Brain pericyte (primary cell): ENCODE measurements at places on chromosomes 1 and 21.

DNA sequence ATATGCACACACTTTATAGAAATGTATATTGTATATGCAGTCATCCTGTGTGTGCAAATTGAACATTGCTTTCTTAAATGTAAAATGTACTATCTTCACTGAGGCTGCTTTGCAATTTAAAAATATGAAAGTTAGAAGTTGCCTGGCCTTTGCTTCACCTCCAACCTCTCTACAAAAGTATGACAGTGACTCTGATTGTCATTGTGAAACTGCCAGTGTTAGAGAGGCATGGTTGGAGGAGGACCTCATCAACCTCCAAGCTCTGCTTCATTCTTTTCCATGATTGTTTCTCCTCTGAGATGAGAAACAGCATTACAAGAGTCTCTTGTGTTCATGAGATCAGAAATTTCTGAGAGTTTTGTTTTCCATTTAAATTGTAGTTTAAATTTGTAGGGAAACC, 185.5 kb downstream of the ZC3H11B start:
- DNase-seq = no peak

DNA sequence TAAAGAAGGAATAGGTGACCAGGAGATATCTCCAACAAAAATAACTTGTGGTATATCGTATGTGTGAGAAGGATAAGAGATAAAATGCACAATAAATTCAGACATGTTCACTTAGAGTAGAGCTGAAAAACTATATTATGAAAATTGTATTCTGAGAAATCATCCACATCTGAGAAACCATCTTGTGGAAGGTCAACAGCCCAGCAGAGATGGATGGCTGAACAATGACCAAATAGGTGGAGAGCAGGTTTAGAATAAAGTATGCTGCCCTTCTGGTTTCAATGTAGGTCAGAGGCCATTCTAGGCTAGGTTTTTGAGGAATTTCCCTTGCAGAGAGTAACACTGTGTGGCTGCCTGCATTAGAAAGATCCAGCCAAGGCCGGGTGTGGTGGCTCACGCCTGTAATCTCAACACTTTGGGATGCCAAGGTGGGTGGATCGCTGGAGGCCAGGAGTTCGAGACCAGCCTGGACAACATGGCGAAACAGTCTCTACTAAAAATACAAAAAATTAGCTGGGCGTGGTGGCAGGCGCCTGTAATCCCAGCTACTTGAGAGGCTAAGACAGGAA, 8.8 kb upstream of the UAP1 start:
- DNase-seq = no peak

DNA sequence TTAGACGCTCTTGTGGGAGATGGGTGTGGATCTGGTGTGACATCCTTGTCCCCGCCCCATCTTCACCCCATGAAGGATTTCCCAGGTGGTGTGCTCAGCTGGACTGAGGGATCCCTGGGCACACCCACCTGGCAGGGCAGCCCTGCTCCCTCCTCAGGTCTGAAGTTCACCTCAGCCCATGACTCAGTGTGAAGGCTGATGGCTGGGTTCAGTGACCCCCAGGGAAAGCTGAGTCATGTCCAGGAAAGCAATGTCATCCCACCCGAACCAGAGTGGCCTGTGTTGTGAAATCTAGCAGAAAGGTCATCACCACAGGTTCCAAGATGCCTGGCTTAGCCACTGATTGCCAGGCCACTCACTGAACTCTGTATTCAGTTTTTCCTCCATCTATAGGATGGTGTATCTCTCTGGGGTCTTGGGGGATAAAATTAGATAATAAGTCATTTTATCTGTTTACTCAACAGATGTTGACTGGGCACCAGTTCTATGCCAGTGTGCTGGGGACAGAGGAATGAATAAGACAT, 97.7 kb upstream of the JUN start:
- no peak for DNase-seq

DNA sequence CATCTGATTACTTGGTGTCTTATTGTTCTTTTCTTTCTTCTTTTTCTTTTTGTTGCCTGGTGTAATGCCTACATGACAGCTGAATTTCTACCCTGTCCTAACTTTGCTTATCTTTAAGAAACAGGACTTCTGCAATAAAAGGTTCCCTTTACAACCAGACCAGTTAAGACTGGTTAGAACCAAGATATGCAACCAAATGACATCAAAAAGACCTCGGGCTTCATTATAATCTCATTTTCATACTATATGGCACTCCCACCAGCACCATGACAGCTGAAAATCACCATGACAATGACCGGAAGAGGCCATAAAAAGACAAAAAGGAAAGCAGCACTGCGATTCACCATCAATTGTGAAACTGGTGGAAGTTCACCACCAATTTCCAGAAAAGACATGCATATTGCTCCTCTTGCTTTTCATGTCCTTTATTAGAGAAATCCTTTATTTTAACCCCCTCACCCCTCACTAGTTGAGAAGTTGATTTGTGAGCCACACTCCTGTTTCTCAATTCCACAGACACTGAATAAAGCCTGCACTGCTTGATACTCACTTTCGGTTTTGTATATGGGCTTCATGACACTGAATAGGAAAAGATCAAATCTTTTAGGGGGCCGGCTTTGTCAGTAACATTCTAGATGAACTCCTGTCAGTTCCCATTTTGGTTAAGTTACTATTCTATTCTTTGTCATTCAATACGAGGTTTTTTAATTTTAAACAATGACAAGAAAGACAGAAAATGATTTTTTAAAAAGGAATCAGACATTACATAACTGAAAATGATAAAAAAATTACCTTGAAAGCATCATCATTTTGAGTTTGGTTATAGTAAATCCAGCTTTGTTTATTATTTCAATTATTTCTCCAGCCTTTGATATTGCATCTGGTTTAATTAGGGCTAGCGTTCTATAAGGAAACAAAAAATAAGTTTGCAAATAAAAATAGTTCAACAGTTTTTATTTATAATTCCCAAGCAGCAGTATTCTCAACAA, 58.1 kb downstream of the NME7 start:
- no peak for DNase-seq

DNA sequence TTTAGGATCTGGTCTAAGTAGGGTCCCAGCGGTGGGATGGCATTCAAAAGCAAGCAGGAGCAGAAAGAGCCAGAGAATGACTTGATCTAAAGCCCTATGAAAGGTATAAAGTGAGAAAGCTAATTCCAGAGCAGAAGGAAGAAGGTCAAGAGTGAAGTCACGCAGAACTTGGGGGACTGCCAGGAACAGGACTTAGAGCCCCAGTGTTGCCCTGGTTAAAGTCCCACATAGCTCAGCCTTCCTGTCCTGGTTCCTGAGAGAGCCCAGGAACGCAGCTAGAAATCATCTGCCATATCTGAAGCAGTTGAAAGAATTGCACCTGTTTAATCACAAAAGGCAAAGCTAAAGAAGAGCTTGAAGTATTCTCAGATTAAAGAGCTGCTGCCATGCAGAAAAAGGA, 160.6 kb upstream of the ATP1B1 start:
- no peak for DNase-seq

GRCh38 chr1:32861904-32862695, 8.6 kb downstream of the FNDC5 start:
- DNase-seq = no peak

DNA sequence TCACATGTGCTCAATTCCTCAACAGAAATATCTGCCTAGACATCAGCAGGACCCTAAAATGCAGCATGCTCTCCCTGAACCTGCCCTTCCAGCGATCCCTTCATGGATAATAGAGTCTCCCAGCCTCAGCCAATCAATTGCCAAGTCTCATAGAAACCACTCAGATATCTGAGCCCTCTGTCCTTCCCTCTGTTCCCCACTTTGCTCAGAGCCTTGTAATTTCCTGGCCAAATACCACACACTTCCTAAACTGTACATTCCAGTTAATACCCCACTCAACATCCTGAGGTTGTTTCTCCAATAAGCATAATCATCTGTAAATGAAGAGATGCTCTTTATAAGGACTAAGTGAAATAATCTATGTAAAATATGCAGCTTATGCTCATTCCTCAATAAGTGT, 59.3 kb upstream of the PTGFRN start:
- DNase-seq = no peak

DNA sequence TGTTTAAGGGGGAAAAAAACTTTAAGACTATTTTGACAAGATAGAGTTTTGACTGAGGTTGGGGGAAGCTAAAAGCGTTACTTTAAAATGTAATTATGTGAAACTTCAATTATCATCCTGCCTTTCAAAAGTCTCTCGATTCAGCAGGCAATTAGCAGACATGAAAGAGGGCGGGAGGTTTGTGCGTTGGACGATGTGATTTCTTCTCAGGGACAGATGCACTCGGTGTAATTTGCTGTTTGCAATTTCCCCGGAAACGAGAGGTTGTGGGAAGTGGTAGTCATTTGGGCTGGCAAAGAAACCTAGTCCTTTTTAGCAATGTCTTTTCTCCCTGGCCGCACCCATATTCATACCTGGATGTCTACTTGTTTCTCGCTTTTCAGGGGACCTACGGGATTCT, 27.1 kb downstream of the KAZN start:
- DNase-seq = no peak

- no peak for DNase-seq
Observed at GRCh38 chr1:187959062-187959461, 1130.3 kb downstream of the PLA2G4A start.

DNA sequence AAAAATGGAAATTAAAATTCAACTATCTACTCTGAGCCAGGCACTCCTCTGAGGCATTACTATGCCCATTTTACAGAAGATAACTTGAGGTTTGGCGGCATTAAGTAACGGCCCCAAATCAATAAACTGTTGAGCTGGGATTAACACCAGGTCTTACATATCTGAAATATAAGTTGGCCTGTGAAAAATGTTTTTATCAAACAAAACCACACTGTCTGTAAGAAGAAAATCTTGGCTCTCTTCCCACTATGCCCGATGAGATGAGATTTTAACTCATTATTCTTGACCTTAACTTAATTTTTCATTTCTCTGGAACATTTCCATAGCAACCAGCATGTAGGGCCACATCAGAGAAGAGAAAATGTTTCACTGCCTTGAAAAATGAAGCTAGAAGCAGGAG, 21.8 kb downstream of the RC3H1 start:
- no peak for DNase-seq

- DNase-seq = no peak
Observed at GRCh38 chr1:188432427-188432826, 1603.7 kb downstream of the PLA2G4A start.

GRCh38 chr1:70628973-70629372, 217.9 kb downstream of the CTH start:
- DNase-seq = no peak
